ENCODE measurements at places on chromosomes 13 and 19.

- no peak for DNase-seq
Measured at GRCh38 chr13:101452519-101453485, at the start of gene ITGBL1. Gene ITGBL1 (plus strand): TSS chr13:101452675. CDS start chr13:101452834, 159 bp downstream.

GRCh38 chr19:12411893-12412292 lies 10.8 kb upstream of the ZNF799 start:
- DNase-seq = no peak

- DNase-seq = no peak
Measured at GRCh38 chr13:61156753-61157152, 258.9 kb downstream of the PCDH20 start.

GRCh38 chr19:43406297-43406696 lies 8.4 kb upstream of the TEX101 start:
- DNase-seq = no peak

DNA sequence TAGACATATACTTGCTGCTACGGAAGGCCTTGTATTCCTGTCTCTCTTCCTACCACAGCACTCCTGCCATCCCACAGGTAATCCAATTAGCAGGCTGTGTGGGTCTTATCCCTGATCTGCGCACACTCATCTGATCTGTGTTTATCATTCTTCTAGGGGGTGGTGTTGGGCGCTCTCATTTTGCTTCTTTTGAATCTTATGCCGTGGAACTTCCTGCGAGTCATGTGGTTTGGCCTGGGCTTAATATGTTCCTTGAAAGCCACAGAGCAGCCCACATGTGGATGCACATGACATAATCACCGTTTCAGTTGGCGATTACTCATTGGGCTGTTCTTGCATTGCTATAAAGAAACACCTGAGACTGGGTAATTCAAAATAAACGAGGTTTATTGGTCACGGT lies 7.5 kb downstream of the RASA3 start:
- peak; percentile 33 for DNase-seq

GRCh38 chr19:58572818-58573657 lies at the start of gene MZF1:
Gene MZF1 (minus strand): TSS chr19:58573335. CDS start chr19:58571389, 1,946 bp downstream.
- peak; percentile 99 for DNase-seq

GRCh38 chr19:18282021-18282787 lies 782 bp upstream of the JUND start:
- peak; percentile 28 for DNase-seq

DNA sequence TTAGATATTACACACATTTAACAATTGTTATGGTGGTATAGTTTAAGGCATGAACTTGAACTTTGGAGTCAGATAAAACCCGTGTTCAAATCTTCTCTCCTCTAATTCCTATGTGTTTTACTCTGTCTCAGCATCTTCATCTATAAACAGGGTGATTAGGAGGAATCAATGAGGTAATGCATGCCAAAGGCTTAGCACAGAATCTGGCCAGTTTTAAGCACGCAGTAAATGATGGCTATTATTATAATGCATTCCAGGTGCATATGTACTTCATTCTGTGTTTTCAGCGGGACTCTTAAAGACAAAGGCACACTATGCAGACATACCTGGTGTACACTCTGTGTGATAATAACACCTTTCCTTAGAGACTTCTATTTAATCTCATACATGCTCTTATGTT lies 88.0 kb upstream of the FRY start:
- no peak for DNase-seq

DNA sequence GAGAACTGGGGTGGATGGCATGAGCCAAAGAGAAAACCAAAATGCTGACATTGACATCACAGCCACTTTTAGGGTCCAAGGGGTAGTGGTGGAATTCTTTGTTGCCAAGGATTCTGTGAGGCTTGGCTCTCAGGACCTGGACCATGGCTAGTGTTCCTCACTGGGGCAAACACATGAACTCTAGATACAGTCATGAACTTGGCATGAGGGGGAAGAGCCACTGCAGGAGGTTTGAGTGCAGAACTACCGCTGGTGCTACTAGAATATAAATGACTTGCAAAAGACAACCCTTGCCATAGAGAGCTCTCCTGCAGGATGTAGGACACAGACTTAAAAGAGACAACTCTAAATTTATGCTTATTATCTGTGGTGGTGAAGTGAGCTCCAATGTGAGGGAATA lies 29.8 kb upstream of the FRY start:
- DNase-seq = no peak

- peak; percentile 73 for DNase-seq
Measured at GRCh38 chr19:3359015-3359918, 7.1 kb upstream of the NFIC start.

- DNase-seq = no peak
Measured at GRCh38 chr13:112991609-112992008, 22.6 kb downstream of the MCF2L start.

- no peak for DNase-seq
Measured at GRCh38 chr13:45953082-45953481, 99.5 kb downstream of the ZC3H13 start.
